ENCODE measurements at places on chromosomes 5 and 9.

- peak; percentile 50 for DNase-seq
Observed at GRCh38 chr9:15873573-15874177, 320.8 kb downstream of the CCDC171 start.

GRCh38 chr5:107023732-107024131, 647.0 kb downstream of the EFNA5 start:
- no peak for DNase-seq

GRCh38 chr5:143174714-143175398, 228.6 kb downstream of the NR3C1 start:
- no peak for DNase-seq

DNA sequence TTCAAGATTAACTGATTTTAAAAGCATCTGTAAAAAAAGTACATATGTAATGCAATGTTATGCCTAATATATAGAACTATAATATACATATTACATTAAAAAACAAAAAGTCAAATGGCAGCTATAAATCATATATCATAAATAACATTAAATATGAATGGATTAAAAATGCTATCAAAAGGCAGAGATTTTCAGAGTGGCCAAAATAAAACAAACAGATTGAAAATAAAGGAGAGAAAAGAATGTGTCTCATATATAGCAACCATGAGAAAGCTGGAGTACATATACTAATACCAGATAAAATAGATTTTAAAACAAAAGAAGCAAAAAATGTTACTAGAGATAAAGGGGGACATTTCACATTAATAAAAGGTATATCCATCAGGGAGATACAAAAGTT, 38.5 kb downstream of the S1PR3 start:
- no peak for DNase-seq

DNA sequence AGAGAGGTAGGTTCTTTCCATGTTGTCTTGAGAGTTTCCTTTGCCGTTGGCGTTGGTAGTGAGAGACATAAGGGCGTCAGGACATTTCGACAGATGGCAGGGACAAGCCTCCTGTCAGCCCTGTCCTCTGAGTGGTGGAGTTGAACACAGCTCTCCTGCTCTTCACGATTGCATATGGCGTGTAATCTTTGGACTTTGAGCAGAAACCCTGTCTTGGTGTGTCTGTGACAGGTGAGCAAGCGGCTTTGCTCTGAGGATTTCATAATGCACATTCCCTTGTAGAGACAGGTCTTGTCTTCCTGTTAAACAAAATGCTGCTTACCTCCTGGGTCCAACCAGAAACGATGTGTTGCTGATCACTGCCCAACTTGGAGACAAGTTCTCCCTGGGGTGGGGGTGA, 146.5 kb downstream of the NXNL2 start:
- no peak for DNase-seq

GRCh38 chr5:179870403-179870903, 11.8 kb upstream of the MRNIP start:
- DNase-seq = peak; percentile 5

DNA sequence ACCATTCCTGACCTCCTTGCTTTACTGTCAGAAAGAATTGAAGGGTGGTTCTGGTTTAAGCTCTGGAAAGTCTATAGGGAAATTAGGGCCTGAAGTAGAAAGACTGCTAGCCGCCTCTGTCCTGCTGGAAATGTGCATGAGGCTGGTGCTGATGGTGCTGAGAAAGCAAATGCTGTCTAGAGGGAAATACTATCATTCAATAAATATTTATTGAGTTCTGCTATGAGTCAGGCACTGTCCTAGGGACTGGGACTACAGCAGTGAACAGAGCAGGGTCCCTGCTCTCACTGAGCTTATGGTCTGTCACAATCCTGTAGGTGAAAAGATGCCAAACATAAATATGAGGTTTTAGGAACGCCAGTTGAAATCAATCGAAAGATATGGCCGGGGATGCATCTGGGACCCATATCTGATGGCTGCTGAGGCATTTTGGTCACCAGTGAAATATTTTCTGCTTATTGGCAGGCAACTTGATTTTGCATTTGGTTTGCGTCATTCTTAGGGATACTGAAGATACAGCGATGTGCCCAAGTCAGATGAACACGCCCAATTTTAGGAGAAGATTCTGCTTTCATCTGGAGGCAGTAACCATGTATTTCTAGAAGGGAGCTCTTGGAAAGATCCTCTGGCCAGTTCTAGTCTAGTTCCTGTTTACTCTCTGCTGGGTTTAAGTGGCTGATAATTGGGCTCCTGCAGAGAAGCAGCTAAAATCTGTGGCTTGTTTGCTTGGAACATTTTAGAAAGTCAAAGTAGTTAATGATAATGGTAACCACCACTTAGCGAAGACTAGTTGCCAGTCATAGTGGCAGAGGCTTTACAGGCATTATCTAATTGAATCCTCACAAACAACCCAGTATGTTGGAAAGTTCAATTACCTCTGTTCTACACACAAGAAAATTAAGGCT, 73.3 kb downstream of the INSYN2B start:
- DNase-seq = no peak

GRCh38 chr9:130835441-130836298, 616 bp downstream of the ABL1 start:
- no peak for DNase-seq

- DNase-seq = no peak
Observed at GRCh38 chr5:60888359-60889061, 44.4 kb upstream of the ELOVL7 start.

- no peak for DNase-seq
Observed at GRCh38 chr5:151257731-151258181, 4.8 kb downstream of the GM2A start.

- DNase-seq = no peak
Observed at GRCh38 chr9:126326228-126327005, at the start of gene MVB12B. TSS of gene MVB12B (plus strand) at chr9:126326829. CDS start at chr9:126326930, 101 bp downstream.

GRCh38 chr5:14929293-14930065, 57.9 kb upstream of the ANKH start:
- no peak for DNase-seq

GRCh38 chr5:88643315-88643714, 239.7 kb downstream of the MEF2C start:
- no peak for DNase-seq

DNA sequence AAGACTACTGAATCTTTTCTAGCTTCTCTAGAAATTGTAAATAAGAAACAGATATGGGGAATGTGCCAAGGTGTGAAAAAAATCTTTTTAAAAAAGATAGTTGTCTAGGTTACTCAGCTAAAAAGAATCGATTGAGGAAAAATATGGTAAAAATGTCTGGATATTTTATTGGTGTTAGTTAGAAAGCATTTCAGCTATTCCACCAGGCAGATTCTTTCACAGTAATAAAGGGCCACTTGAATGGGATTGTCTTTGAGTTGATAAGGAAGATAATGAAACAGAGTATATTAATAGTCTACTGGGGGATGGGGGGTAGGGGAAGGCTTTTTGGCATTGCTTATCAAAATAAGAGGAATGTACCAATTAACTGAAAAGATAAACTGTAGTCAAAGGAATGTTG, 51.9 kb downstream of the SLIT3 start:
- DNase-seq = no peak

- DNase-seq = no peak
Observed at GRCh38 chr9:23314247-23314646, 511.8 kb downstream of the ELAVL2 start.

- no peak for DNase-seq
Observed at GRCh38 chr5:149496166-149496565, 55.1 kb downstream of the CSNK1A1 start.

GRCh38 chr5:140591747-140592372, 27.2 kb downstream of the SLC35A4 start:
- no peak for DNase-seq

All from NCI-H1092 (cell line).